ENCODE measurements at places on chromosomes 5 and 9.

DNA sequence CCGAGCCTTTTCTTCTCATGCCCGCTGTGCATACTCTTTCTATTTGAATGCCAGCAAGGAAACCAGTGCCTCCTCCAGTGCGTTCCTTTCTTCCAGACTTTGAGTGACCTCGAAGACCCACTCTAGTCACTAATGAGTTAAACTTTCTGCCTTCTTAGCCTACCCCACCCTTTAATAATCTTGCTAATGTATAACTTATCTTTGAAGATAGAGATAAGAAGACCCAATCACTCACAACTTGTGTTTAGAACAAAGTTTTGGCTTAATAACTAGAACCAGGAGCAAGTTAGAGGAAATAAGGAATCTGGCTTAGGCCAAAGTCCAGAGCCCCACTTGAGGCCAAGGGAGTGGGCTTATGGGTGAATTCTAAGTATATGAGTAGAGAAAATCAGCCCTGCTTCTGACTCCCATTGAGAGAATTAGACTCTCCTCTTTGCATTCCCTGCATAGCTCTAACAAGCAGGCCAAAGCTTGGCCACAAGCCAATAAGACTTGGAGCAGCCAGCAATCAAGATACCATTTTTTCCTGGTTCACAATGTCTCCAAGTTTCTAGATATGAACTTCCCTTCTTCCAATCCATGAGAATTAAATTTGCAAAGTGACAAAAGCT lies 181.5 kb upstream of the PIK3R1 start:
- no peak for DNase-seq

- DNase-seq: no peak
Measured at GRCh38 chr5:181042036-181042713, 2.1 kb downstream of the BTNL9 start.

DNA sequence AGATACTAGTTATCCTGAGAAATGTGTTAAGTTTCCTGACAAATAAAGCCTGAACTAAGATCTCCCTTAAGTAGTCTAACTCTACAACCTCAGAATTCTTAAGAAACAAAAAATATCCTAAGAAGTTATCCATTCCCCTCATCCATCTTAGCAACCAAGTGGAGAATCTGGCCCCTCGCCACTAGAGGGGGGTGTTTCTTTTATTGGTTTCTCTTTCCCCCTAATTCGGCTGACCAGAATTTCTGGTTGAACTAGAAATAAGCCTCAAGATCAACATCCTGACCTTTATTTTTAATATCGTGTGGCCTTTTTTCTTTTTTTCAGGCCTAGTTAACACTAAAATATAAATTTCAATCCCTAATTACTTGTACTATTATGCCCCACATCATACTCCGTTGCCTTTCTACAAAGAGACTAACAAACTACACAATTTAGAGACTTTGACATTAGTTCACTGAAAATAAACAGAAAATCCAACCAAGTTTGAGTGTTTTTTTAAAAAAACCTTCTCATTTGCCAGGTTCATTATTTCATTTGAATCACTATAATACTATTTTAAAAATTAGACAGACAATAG lies 14.3 kb upstream of the NR4A3 start:
- DNase-seq: peak; percentile 80

GRCh38 chr9:90974016-90974415 lies 172.4 kb downstream of the SYK start:
- DNase-seq: no peak

DNA sequence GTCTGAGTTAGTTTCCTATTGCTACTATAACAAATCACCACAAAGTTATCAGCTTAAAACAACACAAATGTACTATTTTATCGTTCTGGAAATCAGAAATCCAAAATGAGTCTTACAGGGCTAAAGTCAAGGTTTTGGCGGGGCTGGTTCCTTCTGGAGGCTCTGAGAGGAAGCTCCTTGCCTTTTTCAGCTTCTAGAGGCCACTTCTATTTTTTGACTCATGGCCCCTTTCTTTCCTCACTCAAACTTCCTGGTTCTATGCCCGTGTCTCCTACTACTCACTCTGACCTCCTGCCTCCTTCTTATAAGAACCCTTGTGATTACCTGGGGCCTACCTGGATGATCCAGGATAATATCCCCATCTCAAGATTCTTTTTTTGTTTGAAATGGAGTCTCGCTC lies 48.2 kb downstream of the GABBR2 start:
- DNase-seq: no peak

GRCh38 chr5:160935776-160936175 lies 83.8 kb upstream of the ATP10B start:
- DNase-seq: no peak

DNA sequence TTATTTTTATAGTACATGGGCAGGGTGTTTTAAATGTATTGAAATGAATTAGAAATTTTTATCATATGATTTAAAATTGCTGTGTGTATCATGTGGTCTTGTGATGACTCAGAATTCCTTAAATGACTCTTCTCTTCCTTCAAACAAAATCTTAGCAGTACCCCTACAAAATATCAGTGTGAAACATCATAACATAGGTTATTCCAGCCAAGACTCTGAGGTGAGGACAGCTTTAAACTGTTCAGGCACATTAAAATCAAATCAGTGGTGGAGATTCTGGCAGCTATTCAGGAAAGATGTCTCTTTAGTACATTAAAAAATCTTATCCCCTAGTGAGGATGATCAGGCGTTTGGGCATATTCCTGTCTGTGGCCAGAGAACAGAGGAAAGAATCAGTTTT lies 174.0 kb downstream of the MAN2A1 start:
- DNase-seq: no peak

DNA sequence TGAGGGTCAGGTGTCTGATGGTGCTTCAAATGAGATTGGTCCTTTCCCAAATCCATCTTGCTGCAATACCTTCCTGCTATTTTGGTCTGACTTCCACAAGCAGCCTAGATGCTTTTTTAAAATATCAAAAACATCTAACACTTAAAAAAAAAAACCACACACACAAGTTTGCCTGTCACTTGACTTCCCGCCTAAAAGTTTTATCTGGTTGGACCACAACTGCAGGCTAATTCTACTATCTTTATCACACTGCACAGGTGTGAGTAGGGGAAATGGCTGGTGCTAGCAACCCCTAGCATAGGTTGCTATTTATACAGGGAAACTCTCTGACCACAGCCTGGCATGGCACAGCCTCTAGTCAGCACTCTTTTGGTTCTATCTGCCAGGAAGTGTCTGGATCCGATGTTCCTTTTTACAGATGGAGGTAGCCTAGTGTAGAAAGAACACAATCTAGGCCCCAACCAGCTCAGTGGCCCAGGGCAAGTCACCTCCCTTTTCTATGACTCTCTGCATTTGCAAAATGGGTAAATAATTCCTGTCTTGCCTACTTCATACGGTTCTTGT lies at the start of gene HEMGN:
Gene HEMGN, minus strand, starts transcription at position 92 of the 564 bp plus-strand sequence. Its CDS starts 36 bp downstream, at position 56.
- peak; percentile 76 for DNase-seq
